Right renal cortex interstitium (tissue), 3 donors: ENCODE measurements at places on chromosomes 13 and 19.

DNA sequence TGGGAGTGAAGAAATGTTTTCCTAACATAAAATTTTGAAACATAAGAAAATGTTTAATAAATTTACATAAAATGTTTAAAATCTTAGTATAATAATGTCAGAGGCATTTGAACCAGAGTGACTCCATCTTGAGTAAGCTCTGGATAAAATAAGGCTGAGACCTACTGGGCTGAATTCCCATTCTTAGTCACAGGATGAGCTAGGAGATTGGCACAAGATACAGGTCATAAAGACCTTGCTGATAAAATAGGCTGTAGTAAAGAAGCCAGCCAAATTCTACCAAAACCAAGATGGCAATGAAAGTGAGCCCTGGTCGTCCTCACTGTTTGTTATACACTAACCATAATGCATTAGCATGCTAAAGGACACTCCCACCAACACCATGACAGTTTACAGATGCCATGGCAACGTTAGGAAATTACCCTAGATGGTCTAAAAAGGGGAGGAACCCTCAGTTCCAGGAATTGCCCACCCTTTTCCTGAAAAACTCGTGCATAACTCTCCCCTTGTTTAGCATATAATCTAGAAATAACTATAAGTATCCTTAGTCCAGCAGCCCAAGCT is 1184.0 kb downstream of the UQCRFS1 start:
- DNase-seq, result no peak

DNA sequence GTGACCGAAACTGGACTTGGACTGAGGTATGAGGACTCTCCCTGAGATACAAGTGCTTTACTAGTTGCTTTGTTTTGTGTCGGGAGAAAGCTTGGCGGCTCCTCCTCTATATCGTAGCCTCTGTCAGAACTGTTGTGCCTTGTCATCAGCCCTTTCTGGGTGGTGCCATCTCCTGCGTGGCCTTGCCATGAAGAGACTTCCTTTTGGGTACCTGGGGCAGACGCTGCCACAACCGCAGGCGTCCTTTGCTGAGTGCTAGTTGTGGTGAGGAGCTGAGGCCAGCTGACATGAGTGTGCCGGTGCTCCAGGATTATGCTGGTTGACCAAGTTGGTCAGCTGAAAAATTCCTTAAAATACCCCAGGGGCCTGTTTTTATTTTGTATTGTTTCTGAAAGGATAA is 124.5 kb downstream of the AKAP11 start:
- no peak for DNase-seq

- no peak for DNase-seq
Observed at GRCh38 chr19:53785196-53785889, 38.8 kb downstream of the NLRP12 start.

- no peak for DNase-seq
Observed at GRCh38 chr19:39828015-39828653, 5.8 kb downstream of the DYRK1B start.

DNA sequence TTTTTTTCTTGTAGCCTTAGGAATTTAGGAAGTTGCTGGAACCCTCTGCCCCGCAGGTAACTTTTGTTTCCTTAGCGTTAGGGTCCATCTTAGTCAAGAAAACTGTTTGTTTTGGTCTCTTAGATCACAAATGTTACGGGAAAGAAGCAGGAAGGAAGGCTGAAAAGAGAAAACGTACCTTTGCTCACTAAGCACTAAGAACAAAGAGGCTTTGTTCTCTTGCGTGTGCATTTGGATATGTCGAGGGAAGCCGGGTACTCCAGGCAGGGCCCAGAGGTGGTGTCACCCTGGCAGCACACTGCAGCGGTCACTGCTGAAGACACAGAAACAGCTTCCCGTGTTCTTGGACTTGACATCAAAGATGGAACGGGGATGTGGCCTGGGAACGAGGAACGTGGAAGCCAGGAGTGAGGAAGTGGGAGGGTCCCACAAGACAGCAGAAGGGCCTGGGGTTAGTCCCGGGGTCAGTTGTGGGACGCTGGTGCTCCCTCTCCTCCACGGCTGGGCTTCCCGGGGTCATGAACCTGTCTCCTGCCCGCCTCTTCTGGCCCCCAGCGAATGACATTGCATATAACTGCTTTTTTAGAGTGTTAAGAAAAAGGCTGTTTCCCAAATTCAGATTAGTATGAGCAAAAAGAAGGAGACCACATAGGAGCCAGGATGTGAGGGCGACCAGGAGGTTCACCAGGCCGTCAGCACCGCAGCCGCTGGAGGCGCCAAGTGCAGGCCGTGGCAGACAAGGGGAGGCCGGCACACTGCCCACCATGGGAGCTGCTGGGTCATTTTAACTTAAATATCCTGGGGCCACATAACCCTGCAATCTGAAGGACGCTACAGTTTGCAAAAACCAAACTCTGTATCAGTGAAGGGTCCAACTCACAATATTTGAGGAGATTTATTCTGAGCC is 31.6 kb downstream of the ATP11A start:
- no peak for DNase-seq

- DNase-seq, result no peak
Observed at GRCh38 chr13:29487466-29488454, 107.7 kb downstream of the SLC7A1 start.

DNA sequence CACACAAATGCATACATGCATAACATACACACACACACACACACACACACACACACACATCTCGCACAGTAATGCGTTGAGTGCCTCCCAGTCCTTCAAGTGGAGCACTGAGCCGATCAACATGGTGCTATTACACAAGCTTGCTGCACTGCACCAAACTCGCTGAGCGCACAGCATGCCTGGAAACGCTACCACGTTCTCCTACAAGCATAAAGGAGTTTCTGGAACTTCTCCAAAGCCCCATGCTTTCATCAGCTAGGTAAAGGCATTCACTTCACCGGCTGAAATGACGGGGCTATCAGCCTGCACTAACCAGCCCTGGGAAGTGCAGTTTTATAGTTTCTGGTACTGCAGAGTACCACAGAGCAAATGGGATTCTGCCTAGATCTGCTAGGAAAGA is 92.7 kb downstream of the FGF14 start:
- DNase-seq, result no peak

DNA sequence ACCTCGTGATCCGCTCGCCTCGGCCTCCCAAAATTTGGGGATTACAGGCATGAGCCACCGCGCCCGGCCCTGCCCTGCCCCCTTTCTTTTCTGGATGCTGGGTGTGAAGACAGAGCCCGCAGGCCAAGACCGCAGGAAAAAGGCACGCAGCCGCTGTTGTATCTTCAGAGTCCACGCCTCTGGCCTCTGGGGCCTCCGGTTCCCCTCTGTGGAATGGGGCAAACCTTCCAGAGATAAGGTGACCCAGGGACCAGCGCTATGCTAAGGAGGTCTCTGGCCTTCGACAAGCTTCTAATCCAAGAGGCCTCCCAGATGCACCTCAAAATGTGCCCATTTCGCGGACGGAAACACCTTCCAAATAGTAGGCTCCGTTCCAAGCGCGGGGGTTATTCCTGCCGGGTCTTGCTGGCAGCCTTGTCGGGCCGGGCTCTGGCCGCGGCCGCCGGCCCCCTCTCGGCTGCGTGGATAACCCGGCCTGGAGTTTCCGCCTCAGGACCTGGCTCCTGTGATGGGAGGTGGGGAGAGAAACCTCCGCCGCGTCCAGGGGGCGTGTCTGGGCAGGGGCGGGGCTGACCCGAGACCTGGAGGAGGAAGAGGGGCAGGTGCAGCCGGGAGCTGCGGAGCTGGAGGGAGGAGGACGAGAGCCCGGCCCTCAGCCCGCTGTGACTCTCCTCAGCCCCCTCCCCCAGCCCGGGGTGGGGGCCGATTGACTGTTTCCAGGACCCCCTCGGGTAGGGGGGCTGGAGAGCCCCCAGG is 13.1 kb downstream of the TJP3 start:
- DNase-seq, result no peak
